C1 segment of cervical spinal cord (tissue), 14 donors: ENCODE measurements at places on chromosomes 1 and 21.

DNA sequence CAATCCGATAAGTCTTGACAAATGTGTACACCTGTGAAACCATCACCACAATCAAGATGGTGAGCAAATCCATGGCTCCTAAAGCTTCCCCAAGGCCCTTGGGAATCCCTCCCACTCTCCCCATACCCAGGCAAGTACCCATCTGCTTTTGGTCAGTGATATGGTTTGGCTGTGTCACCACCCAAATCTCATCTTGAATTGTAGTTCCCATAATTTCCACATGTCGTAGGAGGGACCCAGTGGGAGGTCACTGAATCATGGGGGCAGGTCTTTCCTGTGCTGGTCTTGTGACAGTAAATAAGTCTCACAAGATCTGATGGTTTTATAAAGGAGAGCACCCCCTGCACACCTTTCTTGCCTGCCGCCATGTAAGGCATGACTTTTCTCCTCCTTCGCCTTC, 14.6 kb upstream of the GUCA2B start:
- DNase-seq, result no peak

DNA sequence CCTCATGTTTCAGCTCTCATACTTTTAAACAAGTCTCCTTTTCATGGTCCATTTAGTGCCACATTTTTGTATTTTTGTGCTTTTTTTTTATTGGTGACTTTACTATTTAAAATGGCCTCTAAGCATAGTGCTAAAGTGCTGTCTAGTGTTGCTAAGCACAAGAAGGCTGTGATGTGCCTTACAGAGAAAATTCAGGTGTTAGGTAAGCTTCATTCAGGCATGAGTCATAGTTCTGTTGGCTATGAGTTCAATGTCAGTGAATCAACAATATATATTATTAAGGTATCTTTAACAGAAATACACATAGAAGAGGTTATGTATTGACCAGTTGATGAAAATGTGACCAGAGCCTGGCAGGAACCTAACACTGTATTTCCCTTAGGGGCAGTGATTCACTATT, 12.8 kb upstream of the FUBP1 start:
- no peak for DNase-seq

DNA sequence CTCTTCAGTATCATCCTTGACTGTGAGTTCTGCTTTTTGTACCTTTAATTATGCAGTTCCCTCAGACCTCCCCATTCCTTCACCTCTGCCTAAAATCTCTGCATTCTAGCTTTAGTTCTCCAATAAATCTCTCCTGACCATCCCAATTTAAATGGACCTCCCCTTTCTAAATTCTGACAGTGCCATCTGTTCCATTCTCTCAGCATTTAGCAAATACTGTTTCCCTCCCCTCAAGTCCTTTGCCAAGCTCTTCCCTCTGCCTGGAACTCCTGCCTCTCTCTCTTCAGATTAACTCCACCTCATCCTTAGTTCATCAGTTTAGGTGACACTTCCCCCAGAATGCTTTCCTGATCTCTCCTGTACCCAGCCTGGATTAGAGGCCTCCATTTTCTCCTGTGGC, 54.0 kb upstream of the JUN start:
- no peak for DNase-seq

DNA sequence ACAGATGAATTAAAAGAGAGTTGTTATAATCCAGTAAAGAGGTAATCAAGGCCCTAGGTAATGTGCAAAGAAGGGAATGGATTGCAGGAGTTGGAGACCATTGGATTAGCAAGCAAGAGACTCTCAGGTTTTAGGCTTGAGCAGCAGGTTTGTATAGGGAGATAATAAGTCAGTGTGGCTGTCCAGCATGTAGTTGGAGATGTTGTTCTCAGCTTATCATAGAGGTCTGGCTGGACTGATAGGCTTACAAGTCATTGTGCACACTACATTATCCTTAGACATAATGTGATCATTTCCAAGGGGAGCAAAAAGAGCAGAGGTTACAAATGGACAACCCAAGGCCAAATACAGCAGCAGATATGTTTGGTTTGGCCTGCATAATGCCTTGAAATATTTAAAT, 45.9 kb upstream of the SAMD13 start:
- no peak for DNase-seq

GRCh38 chr1:30522031-30523004, 201.1 kb downstream of the MATN1 start:
- no peak for DNase-seq

DNA sequence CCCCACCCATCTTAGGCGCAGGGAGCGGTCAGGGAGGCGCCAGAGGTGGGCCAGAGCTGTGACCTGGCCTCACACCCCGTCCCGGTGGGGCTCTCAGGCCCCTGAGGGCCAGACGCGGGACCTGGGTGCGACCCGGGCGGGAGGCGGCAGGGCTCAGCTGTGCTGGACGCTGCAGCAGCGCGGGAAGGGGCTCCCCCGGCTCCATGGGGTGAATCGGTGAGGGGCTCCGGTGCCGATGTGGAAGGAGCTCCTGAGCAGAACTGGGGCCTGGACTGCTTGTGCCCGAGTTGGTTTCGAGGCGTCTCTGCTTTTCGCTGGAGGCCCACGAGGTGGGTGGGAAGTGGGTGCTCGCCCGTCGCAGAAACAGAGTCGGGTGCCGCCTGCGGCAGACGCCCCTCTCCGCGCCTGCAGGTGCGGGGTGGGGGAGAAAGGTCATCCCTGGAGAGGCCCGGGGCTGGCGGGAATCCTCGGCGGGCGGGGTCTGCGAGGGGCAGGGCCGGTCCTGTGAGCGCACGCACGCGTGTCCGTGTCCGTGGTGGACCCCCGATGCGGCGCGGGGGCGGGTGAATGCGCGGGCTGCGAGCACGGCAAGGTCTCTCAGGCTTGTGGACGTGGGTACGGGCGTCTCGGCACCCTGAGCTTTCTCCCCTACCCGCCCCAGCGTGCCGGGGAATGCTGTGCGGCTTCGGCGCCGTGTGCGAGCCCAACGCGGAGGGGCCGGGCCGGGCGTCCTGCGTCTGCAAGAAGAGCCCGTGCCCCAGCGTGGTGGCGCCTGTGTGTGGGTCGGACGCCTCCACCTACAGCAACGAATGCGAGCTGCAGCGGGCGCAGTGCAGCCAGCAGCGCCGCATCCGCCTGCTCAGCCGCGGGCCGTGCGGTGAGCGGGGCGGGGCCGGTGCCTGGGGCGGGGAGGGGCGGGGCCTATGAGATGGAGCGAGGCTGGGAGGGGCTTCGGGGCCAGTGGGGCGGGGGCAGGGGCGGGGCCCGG, 20.4 kb downstream of the AGRN start:
- no peak for DNase-seq

- no peak for DNase-seq
Observed at GRCh38 chr1:228865627-228866330, 130.5 kb downstream of the RHOU start.

DNA sequence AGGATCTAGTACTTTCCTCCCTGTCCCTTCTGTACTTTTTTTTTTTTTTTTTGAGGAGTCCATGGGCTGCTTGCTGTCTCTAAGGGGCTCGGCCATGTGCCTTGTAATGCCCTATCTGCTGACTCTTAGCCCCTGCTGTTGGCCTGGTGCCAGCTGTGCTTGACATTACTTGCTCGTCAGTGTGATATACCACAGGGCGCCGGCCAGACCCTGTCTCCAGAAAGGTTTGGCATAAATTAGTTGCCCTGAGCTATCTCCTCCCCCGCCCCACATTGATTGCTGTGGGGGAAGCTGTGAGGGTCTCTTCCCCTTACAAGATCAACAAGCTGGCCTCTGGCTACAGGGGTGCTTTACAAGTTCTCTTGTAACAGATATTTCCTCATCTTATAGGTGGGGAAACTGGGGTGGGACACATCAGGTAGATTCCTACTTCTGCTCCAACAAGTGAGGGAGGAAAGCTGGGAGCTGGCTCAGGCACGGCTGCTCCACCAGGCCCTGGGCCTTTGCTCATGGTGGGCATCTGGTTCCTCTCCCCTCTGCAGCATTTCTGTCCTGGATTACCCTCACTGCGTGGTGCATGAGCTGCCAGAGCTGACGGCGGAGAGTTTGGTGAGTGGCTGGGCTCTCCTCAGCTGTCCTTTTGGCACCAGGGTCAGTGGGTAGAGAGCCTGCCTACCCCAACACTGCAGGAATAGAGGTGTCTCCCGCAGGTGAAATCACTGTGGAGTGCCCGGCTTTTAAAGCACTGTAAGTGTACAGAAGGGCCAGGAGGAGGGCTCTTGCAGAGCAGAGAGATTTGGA, 15.6 kb downstream of the STRIP1 start:
- no peak for DNase-seq

DNA sequence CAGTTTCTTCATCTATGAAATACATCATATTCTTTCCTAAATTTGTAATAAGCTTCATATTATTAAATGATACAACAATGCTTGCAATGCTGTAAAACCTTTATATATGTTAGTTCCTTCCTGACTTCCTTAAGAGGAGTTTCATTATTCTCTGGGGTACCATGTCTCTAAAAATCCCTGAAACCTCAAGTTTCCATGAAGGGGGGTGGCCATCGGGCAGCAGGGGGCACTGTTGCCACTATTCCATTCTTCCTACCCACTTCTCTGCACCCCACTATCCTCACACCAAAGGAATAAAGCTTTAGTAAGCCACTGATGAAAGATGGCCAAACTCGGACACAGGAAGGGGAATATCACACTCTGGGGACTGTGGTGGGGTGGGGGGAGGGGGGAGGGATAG, 9.0 kb upstream of the DMRTB1 start:
- DNase-seq, result no peak

DNA sequence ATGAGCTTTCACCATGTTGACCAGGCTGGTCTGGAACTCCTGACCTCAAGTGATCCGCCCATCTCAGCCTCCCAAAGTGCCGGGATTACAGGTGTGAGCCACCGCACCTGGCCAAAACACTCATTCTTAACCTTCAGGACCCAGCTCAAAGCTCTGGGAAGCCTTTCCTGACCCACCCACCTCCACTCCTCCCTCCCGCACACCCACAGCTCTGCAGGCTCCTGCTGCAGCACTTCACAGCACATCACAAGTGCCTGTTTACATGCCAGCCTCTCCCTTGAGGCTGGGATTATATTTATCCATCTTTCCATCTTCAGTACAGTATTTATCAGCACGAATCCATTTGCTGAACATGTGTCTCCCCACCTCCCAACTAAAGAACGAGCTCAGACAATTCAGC, 14.9 kb downstream of the SLC9A1 start:
- no peak for DNase-seq

DNA sequence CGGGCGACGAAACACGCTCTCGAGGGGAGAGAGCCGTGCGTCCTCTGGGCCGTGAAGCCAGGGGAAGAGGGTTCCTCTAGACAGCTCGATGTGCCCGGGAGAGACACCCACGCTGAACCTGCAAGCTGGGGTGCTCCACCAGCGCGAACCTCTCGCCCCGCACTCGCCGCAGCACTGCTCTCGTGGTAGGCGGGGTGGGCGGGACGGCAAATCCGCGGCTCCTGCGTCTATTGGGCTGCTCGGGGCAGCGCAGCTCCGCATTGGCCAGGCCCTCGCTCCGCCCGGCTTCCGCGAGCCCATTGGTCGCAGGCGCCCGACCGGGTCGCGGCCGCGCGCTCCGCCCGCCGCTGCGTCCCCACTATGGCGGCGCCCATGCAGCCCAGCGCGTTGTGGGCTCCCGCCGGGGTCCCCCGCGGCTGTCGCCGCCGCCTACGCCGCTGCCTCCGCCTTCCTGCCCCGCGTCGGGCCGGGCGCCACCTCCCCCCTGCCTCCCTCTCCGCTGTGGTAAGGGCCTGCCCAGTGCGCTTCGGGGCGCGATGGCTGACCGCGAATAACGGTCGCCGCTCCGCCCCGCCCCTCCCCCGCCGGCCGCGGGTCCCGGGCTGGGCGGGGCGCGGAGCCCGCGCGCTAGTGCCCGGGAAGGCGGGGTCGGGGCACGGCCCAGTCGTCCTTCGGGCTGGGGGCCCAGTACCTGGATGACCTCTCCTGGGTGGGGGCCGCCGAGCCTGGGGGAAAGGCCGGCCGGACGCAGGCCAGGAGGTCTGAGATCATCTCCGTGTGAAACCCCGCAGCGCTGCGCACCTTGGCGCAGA, at the start of gene ST3GAL3:
TSS of gene ST3GAL3 (plus strand) at position 347 of the 812 bp plus-strand sequence. CDS start 28,727 bp downstream, outside the sequence.
- DNase-seq, result peak; percentile 85

- DNase-seq, result no peak
Observed at GRCh38 chr1:7975212-7975865, 13.8 kb downstream of the PARK7 start.

DNA sequence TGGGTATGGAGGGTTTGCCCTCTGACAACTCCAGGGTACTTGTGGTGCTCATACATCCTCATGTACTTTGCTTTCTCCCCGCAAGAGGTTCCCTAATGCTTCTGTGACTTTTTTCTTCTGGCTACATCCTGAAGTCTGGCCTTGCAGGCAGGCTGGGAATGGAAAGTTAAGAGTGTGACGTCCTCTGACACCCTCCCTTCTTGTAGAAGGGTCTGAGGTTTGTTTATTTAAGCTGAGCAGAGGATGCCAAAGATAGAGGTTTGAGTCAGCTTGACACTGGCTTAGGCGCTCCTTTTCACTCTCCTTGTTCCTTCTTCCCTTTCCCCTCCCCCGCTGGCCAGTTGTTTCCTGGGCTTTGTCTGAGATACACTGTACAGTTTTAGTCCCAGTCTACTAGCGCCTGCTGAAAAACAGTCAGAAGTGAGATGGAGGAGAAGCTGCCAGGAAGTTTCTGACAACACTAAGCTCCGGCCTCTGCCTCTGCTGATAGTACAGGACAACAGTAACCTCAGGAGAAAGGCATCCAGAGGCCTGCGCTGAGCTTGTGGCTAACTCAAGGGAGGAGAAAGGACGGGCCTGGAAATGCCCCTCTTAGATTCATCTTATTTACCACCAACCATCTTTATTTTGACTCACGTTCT, at the start of gene MACF1:
TSS of gene MACF1 (plus strand) at position 255 of the 641 bp plus-strand sequence. CDS start at position 583, 328 bp downstream.
- peak; percentile 53 for DNase-seq

DNA sequence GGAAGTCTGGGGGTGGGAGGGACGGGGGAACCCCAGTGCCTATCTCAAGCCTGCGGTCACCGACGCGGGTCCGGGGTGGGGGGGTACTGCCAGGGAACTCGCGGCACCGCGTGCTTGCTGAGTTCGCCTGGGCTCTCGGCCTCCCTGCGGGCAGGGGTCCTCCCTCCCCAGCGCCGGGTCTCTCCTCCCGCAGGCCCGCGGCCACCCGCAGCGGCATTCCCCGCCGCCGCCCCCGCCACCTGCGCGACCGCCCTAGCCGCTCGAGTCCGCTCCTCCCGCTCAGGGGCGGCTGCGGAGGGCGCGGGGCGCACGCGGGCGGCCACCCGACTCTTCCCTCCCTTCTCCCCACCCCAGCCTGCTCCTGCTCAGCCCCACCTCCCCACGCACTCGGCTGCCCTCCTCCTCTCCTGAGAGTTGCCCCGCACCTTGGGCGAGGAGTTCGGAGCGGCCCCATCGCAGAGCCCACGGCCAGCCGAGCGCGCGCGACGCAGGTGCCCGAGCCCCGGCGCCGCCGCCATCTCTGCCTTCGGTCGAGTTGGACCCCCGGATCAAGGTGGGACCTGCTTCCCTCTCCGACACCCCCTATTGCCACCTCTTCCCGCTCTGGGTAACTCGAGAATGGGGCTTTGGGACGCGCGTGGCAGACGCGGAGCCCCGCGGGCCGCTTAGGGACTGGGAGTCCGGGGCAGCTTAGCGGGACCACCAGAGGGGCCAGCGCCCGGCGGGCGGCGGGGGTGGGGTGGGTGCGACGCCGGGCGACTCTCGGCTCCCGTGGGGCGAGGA, 105.0 kb downstream of the LEPR start:
- DNase-seq, result no peak
